ENCODE measurements at places on chromosomes 2 and 18.

DNA sequence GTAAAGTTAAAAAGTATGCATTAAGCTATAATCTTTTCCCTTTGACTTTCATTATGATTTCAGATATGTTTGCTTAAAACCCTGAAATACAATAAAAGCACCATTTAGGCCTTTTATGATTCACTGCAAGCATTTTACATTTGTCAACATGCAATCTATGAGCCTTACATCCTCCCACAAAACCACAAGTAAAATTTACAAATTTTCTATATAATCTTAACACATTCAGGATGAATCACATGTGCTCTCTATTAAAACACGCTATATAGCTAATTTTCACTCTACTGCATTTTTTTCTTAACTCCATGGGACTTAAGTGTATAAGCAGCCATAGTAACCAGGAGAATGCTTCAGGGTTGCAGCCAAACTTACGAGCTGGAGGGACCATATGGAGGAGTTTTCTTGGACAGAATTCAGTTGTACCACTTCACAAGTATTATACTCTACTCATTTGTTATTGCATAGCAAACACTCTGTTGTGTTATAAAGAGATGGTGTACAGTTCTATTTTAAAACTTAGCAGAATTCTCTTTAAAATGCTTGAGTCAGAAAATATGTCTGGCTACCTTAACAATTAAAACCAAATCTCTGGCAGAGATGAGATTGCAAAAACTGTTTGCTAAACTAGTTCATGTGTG lies 293.2 kb downstream of the ALK start:
- no peak for DNase-seq

DNA sequence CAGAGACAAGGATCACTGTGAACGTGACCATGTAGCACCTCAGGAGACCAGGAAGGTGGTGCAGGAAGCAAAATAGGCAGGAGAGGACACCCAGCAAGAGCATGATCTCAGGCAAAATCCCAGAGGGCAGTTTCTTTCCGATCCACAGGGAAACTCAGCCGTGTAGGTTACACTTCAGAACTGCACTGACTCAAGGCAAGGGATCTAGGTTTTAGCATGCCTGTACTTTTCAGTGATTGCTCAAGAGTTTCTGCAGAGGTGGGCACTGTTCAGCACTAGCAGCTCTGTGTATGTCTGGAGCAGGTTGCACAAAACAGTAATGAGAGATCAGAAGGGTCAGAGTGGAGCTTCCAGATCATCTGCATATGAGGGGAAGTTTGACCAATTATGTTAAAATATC lies 116.7 kb upstream of the RNF152 start:
- DNase-seq, result no peak

- no peak for DNase-seq
These were observed 229.0 kb upstream of the HS6ST1 start for GRCh38 chr2:128547667-128548066.

DNA sequence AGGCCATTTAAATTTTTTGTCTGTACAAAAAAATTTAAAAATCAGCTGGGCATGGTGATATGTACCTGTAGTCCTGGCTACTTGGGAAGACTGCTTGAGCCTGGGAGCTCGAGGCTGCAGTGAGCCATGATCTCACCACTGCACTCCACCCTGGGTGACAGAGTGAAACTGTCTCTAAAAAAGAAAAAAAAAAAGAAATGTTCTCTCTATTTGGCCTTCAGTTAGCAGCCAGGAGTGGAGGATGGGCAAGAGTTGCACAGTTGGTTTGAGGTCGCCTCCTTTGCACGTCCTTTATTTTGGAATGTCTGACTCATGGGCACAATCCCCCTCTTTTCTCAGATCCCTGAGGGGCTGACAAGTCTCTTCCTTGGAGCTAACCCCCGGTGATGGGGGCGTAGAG lies 26.3 kb downstream of the ITM2C start:
- no peak for DNase-seq

DNA sequence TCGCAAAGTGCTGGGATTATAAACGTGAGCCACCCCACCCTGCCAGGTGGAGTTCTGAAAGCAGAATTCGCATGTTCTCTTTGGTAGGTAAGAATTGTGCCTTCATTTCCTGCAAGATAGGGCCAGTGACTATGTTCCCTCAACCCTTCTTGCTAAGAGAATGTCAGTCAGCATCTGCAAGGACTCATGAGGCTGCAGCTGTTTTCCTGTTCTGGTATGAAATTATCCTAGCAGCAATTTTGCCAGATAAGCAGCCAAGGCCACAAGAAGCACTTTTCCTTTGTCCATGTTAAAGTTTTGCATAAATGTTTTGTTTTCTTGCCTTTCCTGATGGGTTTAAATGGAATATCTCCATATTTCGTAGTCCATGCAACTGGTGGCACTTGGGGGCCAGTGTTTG lies 6.8 kb upstream of the ARHGAP28 start:
- no peak for DNase-seq

DNA sequence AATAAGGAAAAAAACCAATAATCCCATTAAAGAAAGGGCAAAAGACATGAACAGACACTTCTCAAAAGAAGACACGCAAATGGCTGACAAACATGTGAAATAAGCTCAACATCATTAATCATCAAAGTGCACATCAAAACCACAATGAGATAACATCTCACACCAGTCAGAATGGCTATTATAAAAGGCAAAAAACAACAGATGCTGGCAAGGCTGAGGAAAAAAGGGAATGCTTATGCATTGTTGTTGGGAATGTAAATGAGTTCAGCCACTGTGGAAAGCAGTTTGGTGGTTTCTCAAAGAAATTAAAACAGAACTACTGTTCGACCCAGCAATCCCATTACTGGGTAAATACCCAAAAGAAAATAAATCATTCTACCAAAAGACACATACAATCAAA lies 285.6 kb downstream of the NR4A2 start:
- DNase-seq, result no peak

DNA sequence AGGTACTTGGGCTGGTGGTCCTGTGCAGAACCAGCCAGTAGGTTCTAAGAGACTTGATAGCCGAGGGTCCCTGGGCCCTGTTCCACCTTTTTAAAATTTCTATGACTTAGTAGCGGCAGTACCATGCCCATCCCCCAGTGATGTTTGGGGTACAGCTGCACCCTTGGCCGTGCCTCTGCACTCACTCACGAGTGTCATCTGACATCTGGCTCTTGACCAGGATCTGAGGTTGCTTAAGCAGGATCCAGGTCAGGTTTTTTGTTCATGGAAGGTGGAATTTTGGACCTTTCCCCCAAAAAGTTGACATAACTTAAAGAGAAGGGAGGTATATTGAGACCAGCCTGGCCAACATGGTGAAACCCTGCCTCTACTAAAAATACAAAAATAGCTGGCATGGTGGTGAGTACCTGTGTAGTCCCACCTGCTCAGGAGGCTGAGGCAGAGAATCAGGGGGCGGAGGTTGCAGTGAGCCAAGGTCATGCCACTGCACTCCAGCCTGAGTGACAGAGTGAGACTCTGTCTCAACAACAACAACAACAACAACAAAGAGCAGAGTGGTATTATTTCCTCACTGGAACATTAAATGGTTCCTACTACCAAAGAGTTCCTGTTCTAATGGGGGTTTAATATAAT lies 163.6 kb downstream of the NEDD4L start:
- DNase-seq, result no peak

DNA sequence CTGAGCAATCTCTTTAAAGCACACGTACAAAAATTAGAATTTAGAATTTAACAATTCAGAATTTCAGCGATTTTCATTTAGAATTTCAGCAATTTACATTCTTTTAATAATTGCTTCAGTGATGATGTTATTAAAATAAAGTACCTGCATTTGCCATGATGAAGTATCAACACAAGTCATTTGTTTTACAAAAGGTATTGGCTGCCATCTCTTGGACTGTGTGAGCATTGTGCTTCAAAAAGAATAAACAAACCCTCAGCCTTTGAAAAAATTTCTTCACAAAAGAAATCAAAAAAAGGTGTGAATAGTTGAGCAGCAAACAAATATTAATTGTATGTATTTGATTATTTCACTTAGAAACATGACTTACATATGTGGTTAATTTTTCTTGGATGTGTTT lies 27.1 kb upstream of the ZC3H15 start:
- DNase-seq, result peak; percentile 55

All from choroid plexus epithelial cell (primary cell).